Retina (tissue), 1 donor: ENCODE measurements at places on chromosomes 3 and 15.
A peak's percentile ranks its signal among the peaks of the same experiment; 100 is the strongest.

DNA sequence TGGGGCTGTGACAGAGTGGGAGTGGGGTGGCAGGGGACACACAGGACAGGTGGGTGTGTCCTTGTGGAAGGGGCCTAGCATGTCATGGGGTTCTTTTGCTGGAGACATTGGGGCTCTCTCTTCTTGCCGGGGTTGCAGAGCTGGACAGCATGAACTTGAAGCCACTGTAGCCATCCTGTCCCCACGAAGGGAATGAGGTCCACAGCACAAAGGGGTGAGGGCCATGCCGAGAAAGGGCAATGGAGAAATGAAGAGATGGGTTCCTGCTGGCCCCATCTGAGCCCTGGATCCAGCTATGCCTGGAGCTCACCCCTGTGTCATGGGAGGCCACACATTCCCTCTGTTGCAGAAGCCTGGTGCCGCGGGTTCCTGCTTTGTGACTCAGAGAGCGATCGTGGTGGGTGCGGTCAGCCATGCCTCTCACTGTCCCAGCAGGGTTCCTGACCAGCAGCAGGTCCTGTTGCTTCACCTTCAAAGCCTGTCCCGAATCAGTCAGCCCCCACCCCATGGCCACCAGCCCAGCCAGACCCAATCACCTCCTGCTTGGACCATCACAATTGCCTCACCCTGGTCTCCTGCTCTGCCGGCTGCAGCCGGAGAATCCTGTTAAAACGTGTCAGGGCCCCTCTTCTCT is 50.0 kb downstream of the DNAJB8 start:
- no peak for DNase-seq

- DNase-seq: no peak
These were observed 116.9 kb downstream of the B3GALNT1 start for GRCh38 chr3:160987982-160988964.

DNA sequence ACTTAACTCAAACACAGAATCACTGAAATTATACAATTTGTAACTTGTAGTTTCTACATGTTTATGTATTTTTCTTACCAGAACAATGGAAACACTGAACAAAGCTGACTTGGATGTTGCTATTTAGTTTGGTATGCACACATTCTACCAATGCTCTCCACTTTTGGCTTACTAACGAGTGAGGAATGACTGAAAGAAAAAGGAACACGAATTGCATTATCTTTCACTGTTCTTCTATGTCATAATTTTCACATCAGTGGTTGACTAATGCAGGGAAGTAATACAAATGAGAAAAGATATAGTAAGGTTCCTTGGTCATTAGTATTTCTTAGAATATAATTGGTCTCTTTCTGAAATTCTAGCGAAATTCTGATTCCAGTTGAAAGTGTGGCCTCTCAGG is 9.8 kb upstream of the CNTN3 start:
- no peak for DNase-seq

DNA sequence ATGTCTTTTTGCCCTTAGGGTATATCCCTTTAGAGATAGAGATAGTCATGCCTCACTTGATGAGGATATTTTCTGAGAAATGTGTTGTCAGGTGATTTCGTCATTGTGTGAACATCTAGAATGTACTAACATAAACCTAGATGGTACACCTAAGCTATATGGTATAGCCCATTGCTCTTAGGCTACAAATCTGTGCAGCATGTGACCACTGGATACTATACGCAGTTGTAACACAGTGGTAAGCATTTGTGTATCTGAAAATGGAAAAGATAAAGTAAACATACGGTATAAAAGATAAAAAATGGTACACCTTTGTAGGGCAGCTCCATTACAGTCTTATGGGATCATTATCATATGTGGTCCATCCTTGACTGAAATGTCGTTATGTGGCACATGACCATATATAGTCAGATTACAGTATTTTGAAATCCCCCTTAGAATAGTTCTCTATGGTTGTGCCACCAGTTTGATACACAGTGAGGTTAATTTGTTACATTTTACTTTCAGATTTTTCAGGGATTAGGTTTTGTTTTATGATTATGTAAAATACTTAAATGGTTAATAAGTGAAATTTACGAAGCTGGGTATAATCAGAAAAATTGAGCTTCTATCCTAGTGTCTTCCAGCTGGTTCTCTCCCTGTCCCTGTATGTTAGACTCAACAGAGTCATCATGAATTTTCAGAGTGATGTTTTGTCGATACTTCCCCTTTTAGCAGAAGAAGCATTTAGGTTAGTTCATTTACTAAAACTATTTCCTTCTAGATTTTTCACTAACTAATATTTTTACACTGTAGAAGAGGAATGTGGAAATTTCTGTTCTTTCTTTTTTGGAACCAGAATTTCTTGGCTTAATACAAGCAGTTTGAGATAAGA is 12.8 kb downstream of the SETD5 start:
- DNase-seq: no peak

DNA sequence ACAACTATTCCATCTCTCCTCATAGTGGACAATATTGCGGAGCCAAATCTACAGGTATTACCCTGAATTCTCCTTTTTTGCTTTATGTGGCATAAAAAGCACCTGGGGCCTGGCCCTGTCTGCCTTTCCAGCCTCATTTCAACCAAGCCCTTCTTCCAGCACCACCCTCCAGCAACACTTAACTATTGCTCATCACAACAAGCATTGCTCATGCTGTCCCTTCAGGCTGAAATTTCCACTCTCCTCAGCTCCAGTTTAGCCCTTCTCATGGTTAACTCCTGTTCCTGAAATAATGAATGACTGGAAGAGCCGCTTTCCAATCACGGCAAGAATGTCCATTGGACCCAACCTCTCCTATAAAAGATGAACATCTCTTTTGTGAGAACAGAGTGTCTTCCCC is 107.4 kb downstream of the P2RY1 start:
- no peak for DNase-seq

DNA sequence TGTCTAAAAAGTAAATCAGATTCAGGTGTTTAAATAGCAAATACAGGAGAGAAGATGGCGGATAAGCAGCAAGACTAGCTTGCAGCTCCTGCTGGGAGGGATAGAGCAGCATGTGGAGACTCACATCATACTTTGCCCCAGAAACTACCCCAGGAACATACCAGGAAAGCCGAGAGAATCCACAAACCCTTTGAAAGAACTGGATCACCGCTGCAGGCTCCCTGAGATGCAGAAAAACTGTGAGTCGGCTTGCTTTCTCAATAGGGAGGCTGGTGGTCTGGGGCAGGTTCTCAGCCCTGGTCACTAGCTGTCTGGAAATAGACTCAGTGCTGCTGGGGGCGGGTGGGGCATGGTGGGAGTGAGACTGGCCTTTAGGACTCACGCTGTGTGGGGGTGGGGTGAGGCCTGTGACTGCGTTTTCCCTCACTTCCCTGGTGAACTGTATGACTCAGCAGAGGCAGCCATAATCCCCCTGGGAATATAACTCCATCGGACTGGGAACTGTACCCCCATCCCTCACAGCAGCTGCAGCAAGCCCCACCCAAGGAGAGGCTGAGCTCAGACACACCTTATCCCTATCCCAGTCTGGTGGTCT is 142.8 kb downstream of the CNTN6 start:
- no peak for DNase-seq

GRCh38 chr15:101805605-101806345 is 2.5 kb downstream of the OR4F6 start:
- no peak for DNase-seq

DNA sequence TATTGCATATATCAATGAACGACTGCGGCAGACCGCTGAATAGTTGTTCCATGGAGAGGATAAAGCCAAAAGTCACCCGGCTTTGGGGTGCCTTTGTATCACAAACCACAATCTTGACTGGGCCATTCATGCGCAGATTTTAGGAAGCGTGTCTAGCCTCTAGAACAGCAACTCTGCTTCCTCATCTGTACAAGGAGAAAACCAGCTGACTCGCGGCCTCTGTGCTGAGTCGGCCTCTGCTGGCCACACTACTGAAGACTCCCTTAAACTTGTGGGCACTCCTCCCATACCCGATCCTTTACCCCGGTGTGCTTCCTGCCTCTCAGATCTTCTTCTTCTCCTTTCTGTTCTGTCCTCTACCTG is 872 bp downstream of the DLEC1 start:
- no peak for DNase-seq

DNA sequence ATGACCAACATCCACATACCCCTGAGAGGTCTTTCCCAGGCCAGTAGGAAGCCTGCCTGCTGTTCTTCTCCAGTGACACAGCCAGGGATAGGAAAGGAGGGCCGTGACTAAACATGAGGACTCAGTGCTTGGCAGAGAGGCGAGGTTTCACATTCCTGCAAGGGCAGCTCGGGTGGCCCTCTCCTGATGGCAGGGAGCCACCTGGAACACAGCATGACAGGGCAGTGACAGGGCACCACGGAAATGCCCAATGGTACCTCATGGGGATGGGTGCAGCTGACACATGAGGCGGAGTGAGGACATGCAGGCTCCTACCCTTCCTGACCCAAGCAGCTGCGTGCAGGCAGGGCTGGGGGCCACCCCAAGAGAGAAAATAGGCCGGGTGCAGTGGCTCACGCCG is 7.4 kb upstream of the TGM5 start:
- no peak for DNase-seq

GRCh38 chr3:125634336-125634950 is 39.1 kb upstream of the OSBPL11 start:
- DNase-seq: no peak

GRCh38 chr3:21273259-21274025 is 477.6 kb downstream of the ZNF385D start:
- DNase-seq: no peak

GRCh38 chr3:182241766-182242488 is 530.2 kb downstream of the SOX2 start:
- peak; percentile 85 for DNase-seq

- peak; percentile 78 for DNase-seq
These were observed 1.4 kb downstream of the PPM1L start for GRCh38 chr3:160757233-160758106.

DNA sequence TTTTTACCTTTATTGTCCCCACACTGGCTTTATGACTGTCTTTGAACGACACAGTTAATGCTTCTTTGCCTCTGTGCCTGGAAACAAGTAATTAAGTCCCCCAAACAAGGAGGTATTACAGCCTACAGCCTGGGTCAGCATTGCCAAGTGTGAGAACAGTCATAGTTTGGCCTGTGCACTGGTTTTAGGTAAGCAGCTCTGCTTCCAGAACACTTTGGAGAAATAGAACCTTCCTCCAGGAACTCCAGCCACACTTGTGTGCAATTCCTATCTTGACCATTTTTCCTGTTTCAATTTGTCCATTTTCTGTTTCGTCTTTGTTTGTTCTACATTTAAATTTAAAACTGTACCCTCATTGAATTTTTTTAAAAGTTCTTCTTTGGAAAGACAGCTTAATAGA is 568.2 kb downstream of the TUSC7 start:
- DNase-seq: no peak

DNA sequence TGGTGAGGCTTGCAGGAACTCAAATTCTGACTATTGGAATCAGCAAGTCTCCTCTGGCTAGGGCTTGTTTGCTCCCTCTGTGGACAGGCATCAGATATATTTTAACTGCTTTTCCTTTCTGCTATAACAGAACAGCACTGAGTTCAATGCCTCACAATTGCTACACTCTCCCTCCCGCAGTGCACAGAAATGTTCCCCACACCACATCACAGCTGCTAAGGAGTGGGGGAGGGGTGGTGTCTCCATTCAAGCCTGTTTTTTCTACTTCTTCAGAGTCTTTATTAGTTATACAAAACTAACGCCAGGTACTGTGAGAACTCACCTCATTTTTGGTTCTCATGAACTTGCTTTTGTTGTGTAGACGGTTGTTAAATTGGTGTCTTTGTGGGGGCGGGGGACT is 68.5 kb downstream of the BCHE start:
- no peak for DNase-seq

DNA sequence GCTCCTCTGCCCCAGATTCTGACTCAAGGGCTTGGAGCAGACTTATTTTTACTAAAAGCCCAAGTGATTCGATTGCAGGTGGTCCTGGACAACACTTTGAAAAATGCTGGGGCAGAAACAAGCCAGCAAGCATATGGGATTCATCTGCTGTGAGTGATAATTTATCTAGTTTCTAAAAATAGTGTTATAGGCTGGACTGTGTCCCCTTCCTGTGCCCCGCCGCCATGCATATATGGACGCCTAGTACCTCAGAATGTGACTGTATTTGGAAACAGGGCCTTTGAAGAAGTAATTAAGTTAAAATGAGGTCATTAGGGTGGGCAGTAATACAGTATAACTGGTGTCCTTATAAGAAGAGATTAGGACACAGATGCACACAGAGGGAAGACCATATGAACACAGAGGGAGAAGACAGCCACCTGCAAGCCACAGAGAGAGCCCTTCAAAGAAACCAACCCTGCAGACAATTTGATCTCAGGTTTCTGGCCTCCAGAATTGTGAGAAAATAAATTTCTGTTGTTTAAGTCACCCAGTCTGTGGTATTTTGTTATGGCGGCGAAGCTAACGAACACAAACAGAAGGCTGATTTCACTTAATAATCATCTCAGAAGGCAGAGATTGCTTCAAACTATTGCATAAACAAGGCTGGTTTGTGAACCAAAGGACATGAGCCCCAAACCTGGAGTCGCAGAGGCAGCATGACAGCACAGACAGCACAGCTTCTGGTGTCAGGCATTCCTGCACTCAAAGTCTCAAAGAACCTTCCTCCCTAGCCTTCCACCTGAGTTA is 59.1 kb downstream of the CCNL1 start:
- DNase-seq: no peak

GRCh38 chr3:16484984-16485383 is 28.5 kb downstream of the RFTN1 start:
- no peak for DNase-seq

DNA sequence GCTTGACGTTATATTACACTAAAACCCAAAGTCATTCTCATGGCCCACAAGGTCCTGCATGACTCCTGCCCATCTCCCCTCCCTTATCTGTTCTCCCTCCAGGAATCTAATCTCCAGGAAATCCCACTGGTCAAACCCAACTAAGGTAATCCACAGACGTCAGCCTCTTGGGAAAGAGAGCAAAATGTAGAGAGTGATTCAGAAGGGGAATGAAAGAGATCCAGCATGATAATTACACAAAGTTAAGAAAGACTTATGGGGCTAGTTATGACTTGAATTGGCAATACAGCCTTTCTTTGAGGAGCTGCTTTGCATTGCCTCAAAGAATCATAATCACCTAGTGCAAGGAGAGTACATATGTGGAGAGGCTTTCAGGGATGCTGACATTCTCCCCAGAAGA is 137.8 kb upstream of the MYRIP start:
- DNase-seq: no peak

DNA sequence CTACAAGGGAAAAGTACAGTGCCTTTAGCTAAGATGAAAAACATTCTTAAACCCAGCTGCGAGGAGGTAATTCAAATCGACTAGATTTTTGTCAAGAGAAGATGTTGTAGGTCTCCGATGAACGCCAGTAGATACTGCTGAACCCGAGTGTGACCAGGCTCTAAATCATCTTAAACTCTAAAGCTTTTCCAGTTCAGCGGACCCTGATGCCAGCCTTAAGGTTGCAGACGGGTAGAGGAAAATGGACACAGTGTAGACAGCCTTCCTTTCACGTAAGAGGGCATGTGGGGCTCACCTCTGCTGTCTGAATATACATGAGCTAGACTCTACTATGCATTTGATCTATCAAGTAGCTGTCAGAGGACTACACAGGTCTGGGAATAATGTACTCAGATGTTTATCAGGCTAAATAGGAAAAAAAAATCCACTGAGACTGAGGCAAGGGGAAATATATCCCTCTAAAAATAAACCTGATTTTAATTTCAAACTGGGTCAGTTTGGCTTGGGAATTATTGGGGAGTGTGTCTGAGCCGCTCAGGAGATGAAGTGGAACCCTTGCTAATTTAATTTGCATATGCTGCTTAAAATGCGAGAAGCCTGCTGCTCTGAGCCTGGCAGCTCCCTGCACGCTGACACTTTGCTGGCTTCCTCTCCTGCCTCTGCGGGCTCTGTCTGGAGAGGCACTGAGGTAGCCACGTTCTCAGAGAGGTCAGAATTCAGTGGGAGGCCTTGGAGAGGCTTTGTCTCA is 151.9 kb downstream of the CADPS start:
- DNase-seq: peak; percentile 44
